ENCODE measurements at places on chromosomes 6 and 20.

DNA sequence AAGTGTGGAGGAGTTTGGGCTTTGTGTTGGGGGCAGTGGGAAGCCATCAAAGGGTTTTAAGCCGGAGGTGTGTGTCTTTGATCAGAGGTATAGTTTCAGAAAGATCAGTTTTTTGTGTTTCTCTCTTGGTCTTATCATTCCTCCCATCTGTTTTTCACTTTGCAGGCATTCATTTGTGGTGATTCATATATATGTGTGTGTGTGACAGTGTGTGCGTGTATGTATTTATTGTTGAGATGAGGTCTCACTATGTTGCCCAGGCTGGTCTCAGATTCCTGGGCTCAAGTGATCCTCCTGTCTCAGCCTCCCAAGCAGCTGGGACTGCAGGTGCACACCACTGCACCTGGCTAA lies 11.1 kb upstream of the SERINC3 start:
- no peak for DNase-seq

DNA sequence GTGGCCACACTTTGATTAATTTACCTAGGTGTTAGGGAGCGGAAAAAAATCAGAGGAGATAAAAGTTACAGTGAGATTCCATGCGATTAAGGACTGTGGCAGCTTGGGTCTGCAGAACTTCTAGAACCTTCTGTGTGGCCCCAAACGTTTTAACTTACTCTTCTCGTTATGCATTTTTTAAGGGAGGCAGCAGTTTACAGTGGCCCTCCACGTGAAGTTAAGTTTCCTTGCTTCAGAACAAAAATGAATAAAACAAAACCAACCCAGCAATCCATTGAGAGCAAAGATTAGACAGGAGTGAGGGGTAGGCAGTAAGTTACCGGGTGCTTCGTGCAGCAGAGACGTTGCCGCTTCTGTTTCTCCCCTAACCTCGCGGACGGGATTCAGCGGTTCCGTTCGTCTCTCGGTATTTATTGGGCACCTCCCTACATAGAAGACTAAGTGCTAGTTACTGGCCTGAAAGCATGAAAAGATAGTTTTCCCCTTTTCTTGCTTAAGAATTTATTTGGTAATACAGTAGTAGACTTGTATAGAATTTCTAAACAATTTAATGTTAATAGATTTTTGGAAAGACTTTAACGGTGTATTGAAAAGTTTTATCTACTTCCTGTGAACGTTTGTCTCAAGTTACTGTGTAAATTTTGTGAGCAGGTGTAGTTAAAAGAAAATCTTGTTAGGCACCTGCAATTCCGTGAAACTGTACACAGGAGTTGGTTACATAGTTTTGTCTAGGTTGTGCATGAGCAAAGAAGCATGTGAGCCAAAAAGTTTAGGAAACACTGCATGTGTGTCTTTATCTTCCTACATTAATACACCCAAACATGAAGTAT lies 1.1 kb downstream of the BAG2 start:
- DNase-seq = peak; percentile 49

DNA sequence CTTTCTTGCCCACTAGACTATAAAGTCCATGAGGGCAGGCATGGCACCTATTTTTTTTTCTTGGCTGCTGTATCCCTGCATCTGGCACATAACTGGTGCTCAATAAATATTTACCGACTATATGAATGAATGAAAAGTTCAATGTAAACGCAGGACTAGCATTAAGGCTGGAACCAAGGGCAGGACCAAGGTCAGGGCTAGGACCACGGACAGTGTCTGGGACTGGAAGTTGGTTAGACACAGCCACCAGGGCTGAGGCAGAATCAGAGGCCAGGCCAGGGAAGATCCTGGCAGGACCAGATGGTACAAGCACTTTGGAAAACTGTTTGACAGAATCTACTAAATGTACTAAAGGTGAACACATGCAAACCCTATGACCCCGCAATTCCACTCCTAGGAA lies 3.7 kb downstream of the TNXB start:
- no peak for DNase-seq

DNA sequence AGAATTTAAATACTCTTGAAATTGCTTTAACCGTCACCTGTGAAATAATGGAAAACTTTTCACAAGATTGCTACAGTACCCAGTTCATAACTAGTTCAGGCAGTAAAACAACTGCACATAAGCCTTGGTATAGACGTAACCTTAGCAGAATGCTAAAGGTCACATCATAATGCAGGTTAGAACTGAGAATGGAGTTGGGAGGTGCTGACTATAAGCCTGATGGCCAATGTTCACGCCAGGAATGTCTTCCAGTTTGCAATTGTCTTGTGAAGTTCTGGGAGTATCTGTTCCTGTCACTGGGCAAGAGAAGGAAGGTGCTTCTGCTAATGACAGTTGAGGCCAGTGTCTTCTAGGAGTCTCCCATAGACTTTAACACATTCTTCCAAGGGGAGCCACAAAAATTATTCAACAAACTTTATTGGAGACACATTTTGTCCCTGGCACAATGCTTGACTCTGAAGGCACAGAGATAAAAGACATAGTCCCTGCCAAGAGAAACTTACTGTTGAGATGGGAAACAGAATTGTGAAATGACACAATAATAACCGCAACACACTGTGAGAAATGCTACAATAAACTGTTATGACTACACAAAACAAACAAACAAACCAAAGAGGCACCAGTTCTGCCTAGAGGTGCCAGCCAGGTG lies 24.6 kb upstream of the CEP162 start:
- DNase-seq = no peak

GRCh38 chr6:118535176-118535844 lies 12.8 kb upstream of the PLN start:
- no peak for DNase-seq

DNA sequence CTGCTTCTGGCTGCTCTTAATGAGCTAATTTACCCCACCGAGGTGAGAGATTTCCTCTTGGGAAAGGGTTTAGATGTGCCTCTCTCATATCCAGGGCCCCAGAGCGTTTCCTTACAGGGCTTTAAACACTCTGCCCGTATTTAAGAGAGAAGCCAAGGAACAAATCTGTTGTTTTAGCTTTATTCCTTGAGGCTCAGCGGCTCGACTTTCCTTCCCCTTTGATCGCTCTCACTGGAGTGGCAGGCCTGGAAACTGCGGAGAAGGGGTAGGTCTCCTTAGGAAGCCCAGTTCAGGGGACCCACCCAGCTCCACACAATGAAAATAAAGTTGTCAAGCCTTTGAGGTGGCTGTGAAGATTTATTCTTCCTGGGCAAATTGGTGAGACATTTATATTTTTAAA lies 132.0 kb upstream of the JAG1 start:
- DNase-seq = no peak

DNA sequence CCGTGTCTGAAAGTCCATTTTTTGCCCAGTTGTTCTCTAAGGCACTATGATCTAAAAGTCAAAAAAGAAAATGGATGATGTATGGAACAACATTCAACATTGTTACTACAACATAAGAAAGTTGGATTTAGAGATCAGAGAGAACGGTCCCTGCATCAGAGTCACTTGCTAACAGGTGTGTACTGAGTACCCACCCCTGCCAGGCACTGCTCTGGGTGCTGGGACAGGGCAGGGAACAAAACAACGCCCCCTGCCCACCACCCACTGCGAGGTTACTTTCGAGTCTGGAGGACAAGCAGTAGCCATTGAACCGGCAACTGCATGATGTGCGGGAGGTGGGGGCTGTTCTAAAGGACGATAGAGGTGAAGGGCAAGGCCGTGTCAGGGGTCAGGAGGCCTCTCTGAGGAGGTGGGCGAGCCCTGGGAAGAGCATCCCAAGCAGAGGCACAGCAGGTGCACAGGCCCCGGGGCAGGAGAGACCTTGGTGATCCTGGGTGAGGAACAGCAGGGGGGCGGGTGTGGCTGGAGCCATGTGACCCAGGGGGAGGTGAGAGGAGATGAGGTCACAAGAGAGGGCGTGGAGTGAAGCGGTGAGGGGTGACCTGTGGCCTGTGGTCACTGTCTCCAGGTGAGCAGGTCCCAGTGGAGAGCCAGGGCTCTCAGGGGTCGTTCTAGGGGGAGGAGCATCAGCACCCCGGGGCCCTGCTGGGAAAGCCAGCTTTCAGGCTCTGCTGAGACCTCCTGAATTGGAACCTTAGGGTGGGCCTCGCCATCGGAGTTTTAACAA lies 197.5 kb upstream of the SULF2 start:
- DNase-seq = no peak

GRCh38 chr6:33589392-33589730 lies 9.3 kb upstream of the BAK1 start:
- DNase-seq = peak; percentile 75

DNA sequence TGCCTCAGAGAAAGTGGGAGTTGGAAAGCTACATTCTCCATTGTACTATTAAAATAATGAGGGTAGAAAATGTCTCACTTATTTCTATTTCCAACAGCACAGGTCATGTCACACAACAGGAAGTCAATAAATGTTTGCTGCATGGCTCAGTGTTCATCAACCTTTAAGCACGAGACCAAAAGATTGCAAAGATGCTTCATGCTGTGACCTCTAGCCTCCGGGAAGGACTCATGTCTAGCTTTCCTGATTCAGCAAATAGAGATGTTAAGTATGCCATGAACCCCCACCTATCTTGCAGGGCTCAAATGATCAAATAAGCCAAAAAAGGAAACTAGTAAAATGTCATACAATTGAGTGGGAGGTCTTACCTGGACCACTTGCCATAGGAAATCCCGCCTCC lies 57.4 kb downstream of the NCOA6 start:
- no peak for DNase-seq

- no peak for DNase-seq
Measured at GRCh38 chr6:100664274-100665040, 199.7 kb upstream of the SIM1 start.

- DNase-seq = no peak
Measured at GRCh38 chr6:157050537-157051265, 272.6 kb downstream of the TMEM242 start.

DNA sequence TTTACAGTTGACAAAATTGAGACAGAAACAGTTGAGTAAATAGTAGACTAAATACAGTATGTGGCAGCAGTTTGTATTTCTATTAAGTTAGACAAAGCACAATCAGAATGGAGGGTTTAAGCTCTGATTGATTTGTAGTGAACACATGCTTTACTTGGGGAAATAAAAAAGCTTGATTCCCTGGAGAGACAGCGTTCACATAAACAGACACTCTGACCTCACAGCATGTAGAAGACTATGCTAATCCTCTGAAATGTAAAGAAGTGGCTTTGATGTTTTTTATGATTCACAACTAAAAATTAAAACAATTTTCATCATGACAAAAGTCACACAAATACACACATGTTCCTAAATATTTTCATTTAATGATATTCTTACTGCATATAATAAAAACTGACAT lies 126.9 kb upstream of the FAM83B start:
- no peak for DNase-seq

GRCh38 chr20:40802886-40803285 lies 113.8 kb upstream of the MAFB start:
- DNase-seq = no peak

GRCh38 chr6:13261464-13261994 lies 66.8 kb downstream of the TBC1D7 start:
- no peak for DNase-seq

- no peak for DNase-seq
Measured at GRCh38 chr6:96394727-96395126, 126.9 kb upstream of the UFL1 start.

GRCh38 chr20:59643615-59644061 lies 39.3 kb downstream of the PHACTR3 start:
- DNase-seq = no peak

DNA sequence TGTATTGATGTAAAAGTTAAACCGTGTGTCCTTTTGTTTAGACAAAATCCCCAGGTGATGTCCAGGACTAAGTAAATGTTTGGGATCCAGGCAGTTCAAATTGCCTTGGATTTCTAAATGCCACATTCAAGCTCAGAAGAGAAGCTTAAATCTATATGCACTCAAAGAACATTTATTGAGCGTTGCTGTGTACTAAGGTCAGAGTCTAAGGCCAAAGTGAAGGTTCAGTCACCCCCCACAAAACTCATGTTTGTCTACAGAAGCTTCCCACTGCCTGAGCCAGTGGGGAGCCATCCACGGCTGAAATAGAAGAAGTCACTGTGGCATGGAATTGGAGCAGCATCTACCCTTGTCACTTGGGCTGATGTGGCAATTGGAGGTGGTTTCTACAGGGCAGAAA lies 70.7 kb upstream of the INSM1 start:
- DNase-seq = no peak

DNA sequence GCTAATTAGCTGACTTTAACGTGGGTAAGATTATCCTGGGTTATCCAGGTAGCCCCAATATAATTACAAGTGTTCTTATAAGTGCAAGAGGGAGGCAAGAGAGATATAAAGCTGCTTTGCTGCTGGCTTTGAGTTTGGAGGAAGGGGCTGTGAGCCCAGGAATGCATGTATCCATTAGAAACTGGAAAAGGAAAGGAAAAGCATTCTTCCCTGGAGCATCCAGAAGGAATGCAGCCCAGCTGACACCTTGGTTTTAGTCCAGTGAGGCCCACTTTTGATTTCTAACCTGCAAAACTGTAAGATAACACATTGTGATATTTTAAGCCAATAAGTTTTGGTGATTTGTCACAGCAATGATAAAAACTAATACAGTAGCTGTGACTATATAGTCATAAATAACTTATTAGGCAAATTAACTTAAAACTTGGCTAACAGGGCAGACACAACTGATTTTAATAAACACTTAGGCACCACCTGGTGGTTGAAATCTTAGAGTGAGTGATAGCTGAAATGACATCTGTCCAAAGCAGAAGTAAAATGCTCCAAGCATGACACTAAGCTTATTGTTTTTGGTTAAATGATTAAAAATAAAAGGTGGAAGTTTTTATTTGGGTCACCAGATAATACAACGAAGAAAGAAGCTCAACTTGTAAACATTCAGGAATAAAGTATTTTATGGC lies 35.6 kb downstream of the ADGRF4 start:
- no peak for DNase-seq

DNA sequence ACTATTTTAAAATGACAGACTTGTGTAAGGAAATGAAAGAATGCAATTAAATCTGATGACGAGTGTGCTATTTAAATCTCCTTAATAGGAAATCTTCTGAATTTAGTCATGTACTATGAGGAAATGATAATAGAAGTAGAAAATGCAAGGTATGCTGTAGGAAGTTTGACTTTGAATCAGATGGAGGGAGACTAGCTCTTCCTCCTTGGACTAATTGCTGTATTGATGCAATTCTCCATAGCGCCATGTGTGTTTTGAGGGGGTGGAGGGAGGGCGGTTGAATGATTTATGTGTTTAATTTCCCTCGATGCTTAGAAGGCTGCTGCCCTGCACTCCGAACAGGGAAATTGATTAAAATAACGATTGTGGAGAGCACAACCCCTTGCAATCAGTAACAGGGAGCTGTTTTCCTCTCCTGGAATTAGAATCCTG lies 214.4 kb upstream of the PRND start:
- DNase-seq = no peak

GRCh38 chr20:22789676-22790075 lies 205.3 kb upstream of the FOXA2 start:
- no peak for DNase-seq
